ENCODE measurements at places on chromosomes 16 and 17. TPM values are rescaled to one million over a fixed set of nuclear protein-coding genes. Genes with fewer than 3 reads are reported as not detected.

Gene BFAR
- total RNA-seq: 28.6 TPM

Gene RNF43
- total RNA-seq: 4.7 TPM

DNA sequence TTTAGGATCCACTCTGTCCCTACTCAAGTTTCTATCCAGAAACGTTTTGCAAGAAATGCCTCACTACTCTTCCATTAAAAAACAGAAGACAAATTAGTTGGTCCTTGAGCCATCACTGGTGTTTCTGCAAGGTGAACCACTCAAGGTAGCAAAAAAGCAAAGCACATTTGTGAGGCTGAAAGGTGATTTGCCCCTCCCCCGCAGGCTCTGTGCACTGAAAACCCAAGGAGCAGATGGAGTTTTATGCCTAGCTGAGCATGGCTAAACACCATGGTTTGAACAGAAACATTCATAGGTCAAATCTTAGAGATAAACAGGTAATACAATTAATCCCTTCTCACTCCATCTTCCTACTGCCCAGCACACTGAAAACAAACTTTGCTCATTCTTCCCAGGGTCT, 538.2 kb upstream of the CDH5 start:
- no peak overlapping the region for H3K4me3 ChIP-seq
- DNase-seq: no peak
- H3K36me3 ChIP-seq: no peaks in the 10 kb centered on the region
- no peaks in the 10 kb centered on the region for H3K4me1 ChIP-seq

- no peak overlapping the region for H3K27ac ChIP-seq
- H3K4me3 ChIP-seq: no peak overlapping the region
- H3K36me3 ChIP-seq: no peaks in the 10 kb centered on the region
- H3K27me3 ChIP-seq: no peaks in the 10 kb centered on the region
Observed at GRCh38 chr16:84514295-84514873, 9.9 kb upstream of the MEAK7 start.
